Spleen (tissue), 13 donors: ENCODE measurements at places on chromosomes 16 and 17. TPM values are rescaled to one million over a fixed set of nuclear protein-coding genes. Genes with fewer than 3 reads are reported as not detected.

Gene SEPTIN12
- not detected for total RNA-seq

Gene RNF222
- total RNA-seq: not detected

Gene NPTX1
- total RNA-seq: 2.6 TPM

Gene ITGAD
- 18.6 TPM for total RNA-seq
